KBM-7 (cell line): ENCODE measurements at places on chromosomes 1 and 21.

DNA sequence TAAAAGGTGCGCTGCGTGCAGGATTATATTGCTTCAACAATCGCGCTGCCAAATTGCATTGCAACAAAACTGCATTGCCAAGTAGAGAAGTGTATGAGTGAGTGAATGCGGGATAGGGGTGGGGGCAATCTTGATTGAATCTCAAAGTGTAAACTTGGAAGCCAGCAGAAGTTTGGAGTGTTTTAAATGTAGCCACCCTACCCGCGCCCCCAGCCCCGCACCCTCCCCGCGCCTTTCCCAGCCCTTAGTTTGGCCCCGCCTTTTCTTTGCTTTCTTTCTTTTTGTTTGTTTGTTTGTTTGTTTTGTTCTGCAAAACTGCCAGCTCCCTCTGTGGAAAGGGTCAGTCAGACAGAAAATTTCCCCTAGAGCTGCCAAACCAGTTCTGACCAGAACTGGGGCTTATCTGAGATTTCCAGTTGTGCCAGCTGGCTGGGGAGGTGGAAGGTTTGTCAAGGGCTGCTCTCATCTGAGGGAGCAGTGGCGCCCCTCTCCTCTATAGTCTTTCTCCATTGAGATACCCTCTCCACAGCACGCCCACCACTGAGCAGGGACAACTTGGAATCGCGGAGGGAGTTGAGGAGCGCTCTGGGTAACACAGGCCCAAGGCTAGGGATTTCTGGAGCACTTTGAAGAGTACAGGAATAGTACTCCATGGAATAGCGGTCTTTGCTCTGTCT lies 666 bp upstream of the BEND5 start:
- DNase-seq = no peak

- no peak for DNase-seq
Measured at GRCh38 chr1:109298666-109299557, 7.9 kb downstream of the MYBPHL start.

- DNase-seq = peak; percentile 64
Measured at GRCh38 chr1:223531742-223532341, 133.7 kb downstream of the CAPN8 start.

- no peak for DNase-seq
Measured at GRCh38 chr1:237786066-237786719, 104.5 kb downstream of the ZP4 start.

DNA sequence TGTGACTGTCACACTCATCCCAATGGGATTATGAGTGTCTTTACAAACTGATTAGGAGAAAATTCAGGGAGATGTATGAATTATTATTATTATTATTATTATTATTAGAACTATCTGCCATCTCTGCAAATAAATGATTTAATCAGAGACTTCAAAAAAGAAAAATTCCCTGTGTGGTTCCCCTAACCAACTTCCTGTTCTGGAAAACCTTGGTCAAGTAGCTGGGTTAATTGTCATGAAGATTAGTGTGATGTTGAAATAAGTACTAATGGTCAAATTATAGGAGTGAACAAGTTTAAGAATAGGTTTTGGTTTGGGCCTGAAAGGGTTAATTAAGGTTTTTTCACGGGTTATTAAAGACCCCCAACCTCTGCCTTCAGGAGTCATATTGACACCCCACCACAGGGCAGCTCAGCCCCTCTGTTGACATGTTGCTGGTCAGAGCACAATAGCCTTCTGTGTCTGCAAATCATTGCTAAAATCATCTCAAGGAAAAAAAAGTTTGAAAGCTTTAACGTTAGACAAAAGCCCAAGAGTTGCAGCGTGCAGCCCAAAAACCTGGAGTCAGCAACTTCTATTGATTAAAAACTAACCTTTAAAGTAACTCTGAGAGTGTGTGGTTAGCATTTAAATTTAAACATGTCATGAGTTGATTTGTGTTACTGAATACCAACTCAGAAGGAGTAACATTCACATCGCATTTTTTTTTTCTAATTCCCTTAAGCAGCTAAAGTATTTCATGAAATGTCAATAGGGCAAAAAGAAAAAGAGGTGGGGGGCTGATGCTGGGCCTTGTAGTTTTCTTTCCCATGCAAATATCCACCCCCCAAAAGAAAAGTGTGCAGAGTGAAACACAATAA lies 272.5 kb downstream of the TM2D1 start:
- DNase-seq = no peak

DNA sequence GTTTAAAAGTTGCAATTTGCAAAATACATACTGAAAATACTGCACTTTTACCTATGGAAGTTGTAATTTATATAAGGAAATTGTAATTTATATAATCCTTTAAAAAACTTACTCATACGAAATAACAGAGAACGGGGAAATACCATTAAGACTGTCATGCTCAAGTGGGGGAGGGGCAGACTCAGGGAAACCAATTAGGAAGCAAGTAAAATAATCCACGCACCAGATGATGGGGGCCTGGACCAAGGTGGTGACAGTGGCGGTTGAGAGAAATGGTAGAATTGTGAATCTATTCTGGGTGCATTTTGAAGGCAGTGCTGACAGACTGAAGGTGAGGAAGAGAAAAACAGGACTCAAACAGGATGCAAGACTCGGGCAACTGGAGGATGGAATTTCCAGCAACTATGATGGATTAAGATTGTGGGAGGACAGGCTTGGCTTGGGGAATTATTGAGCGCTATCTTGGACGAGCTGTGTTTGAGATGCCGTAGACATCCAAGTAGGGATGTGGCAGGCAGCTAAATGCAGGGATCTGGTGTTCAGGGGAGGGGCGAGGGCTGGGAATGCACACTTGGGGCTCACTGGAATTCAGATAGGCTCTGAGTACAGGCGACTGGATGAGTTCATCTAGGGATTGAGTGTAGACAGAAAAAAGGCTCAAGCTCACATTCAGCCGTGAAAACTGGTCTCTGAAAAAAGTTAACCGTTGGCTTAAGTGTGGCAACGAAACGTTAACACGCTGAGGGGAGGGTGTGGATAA lies 977 bp downstream of the LCA5L start:
- DNase-seq = no peak

- peak; percentile 48 for DNase-seq
Measured at GRCh38 chr1:193060938-193061337, 1.5 kb downstream of the RO60 start.

DNA sequence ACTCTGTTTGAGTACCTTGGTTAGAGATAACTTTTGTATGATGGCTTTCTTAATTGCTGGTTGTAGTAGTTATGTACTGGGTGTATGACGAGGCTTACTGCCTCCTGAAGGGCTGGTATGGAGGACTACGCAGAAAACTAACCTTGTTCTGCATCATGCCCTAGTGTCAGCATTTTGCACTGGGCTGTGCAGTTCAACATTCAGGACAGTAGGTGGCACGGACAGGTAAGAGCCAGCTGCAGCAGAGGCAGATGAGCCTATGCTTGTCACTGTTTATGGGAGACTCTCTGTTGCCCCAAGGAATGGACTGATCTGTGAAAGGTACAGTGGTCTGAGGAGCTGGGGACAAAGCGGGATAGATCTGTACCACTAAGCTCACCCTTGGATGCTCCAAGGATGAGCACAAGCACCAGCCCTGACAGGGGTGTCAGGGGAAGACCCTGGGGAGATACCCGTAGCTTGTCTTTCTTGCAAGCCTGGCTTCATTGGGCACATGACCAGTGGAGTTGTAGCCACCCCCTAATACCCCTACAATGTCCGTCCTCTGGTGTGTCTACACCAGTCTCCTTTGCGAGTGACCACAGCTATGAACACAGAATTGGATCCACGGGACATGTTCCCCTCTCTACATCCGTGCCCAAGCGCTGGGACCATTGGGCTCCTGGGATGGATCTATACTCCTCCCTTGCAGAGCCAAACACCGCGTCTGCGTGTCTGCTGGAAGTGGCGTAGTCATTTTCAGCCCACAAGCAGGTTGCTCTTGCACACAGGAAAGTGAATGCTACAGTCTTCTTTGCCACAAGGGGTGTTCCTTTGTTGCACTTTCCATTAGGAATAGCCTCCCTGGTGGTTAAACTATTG lies 51.1 kb upstream of the CFHR3 start:
- peak; percentile 52 for DNase-seq

GRCh38 chr1:170075186-170075585 lies 691 bp upstream of the KIFAP3 start:
- DNase-seq = no peak

DNA sequence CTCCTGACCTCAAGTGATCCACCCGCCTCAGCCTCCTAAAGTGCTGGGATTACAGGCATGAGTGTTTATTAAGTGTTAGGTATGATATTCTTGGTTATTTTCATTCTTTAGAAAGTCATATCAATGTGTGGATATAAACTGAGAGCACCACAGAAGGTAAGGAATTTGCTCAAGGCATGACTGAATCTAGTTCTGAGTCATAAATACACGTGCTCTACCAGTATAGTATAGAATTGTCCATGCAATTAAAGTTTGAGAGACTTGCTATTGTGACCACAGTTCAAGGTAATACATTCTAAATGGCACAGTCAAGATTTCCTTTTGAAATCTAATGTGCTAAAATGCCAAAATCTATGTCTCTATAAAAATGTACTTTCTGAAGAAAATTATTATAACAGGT lies 401.1 kb upstream of the CHRM3 start:
- no peak for DNase-seq

DNA sequence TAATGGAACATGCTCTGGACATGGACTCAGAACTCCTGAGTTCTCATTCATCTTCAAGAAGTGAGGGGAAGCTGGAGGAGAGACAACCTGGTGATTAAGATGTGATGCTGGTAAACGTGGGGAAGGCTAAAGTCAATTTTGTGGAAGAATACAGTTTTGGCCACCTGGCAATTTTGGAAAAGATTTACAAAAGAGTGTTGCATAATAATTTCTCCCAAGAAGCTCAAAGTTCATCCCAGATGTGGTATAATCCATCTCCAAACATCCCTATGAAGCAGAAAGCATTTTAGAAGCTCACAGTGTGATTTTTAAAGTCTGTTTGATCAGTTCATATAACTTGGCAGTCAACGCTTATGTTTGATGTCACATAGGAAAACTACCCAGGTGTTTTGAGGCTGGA lies 208.7 kb downstream of the LMX1A start:
- DNase-seq = no peak

GRCh38 chr1:97046765-97047420 lies 325.3 kb downstream of the PTBP2 start:
- DNase-seq = no peak

GRCh38 chr21:36483095-36483494 lies 3.2 kb upstream of the CLDN14 start:
- DNase-seq = no peak

- no peak for DNase-seq
Measured at GRCh38 chr1:28078262-28078661, 10.1 kb downstream of the EYA3 start.

- DNase-seq = no peak
Measured at GRCh38 chr21:45766501-45766900, 123.0 kb downstream of the PCBP3 start.

GRCh38 chr1:27931759-27932158 lies 3.0 kb upstream of the SMPDL3B start:
- peak; percentile 80 for DNase-seq

DNA sequence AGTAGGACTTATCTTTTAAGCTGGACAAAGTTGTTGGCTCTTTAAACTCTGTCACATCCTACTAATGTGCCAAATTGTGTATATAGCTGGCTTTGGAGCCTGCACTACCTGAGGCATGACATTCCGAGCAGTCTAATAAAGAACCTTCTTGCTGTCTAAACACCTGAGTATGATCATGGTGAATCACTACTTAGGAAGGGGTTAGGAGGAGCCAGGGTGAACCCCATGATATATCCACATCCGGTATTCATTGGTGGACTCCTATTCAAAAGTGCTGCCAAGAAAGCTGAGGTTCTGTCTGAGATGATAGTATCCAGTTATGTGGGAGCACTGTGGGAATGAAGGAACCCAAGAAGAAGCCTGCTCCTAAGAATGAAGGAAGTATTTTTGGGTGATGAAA lies 27.1 kb downstream of the CRNN start:
- no peak for DNase-seq

GRCh38 chr21:45827302-45827692 lies 154.3 kb upstream of the COL6A1 start:
- DNase-seq = no peak

DNA sequence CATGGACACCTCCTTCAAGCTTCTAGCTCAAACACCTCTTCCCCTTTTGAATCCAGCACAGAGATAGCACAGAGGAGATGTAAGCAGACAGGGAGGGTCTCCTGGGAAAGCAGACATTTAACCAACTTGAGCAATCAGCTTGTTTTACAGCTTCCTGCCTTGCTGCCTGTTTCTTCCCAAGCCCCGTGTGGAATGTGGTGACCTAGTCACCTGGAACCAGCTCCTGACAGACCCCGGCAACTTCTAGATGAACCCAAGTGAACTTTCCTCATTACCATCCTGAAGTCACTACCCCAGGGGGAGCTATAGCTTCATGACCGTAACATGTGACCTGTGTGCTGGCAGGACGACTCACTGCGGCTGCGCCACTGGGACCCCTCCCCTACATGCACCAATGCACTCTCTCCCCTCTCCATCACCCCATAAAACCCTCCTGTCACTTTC lies 24.1 kb upstream of the TTF2 start:
- DNase-seq = peak; percentile 29

GRCh38 chr21:28867401-28867800 lies 125.3 kb downstream of the LTN1 start:
- DNase-seq = no peak

GRCh38 chr1:88378560-88378959 lies 305.5 kb upstream of the PKN2 start:
- no peak for DNase-seq

DNA sequence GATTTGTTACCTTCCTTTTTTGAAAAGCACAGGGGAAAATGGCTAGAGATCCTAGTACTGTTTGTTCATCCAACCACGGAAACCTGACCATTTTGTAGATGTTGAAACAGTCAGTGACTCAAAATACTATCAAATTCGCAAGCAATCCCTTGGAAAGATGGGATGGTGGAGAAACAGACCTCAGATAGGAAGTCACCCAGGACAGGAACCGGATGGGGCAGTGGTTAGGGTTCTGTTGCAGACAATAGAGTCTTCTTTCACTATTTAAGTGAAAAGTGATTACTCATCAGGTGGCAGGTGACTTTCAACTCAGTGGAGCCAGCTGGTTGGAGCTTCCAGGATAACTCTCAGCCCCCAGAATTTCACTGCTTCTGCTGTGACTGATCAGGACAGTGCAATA lies 17.0 kb downstream of the LHX4 start:
- DNase-seq = no peak

- no peak for DNase-seq
Measured at GRCh38 chr1:234231061-234231892, 142.0 kb upstream of the COA6 start.

DNA sequence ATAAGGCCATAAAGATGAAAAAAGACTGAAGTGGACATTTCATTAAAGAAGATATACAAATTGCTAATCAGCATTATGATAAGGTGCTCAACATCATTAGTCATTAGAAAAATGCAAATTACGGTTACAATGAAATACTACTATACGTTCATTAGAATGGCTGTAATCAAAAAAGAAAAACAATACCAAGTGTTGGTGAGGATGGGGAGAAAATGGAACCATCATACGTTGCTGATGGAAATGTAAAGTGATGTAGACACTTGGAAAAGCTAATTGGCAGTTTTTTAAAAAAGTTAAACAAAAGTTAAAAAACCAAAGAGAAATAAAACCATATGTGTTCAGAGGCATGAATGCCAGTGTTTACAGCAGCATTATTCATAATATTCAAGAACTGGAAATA lies 8.6 kb upstream of the SOD1 start:
- no peak for DNase-seq
